Activated T-cell treated with anti-CD3 and anti-CD28 coated beads for 48 hours (primary cell): ENCODE measurements at places on chromosomes 5 and 9.

DNA sequence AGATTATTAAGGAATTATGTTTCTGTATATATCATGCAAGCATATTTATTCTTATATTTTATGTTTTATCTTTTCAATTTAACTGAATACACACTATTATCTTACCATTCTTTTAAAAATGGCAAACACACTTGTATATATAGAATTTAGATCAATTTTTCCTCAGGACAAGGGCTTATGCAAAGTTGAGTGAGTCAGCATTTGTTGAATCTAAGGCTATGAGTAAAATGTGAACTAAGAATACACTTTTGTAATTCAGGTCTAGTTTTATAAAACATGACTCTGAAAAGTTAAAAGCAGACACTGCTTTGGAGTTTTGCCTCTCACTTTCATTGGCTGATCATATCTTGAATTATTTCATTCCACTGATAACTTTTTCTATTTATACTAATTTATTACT is 127.8 kb downstream of the FOCAD start:
- DNase-seq, result no peak

GRCh38 chr9:91802391-91802790 is 147.6 kb downstream of the ROR2 start:
- DNase-seq, result no peak

DNA sequence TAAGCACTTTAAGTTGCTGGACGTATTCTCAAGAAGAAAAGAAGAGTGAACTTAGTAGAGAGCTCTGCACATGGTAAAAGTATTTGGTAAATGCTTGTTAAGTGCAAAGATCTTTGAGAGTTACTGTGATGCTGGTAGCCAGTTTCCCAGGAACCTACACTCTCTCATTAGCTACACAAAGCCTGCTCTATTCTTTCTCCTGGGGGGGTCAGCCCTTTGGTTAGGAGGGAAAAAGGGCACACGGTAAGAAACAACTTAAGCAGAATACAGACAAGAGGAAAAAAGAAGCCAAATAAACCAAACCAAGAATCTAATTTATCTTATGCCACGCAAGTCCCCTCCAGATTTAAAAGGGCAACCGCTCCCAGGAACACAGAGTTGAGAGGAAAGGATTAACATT is 1100.1 kb upstream of the CDH10 start:
- DNase-seq, result no peak

- DNase-seq, result no peak
These were observed 117.8 kb downstream of the ERCC6L2 start for GRCh38 chr9:95993337-95993736.

GRCh38 chr9:133184971-133185370 is 21.3 kb upstream of the GBGT1 start:
- DNase-seq, result peak; percentile 30

DNA sequence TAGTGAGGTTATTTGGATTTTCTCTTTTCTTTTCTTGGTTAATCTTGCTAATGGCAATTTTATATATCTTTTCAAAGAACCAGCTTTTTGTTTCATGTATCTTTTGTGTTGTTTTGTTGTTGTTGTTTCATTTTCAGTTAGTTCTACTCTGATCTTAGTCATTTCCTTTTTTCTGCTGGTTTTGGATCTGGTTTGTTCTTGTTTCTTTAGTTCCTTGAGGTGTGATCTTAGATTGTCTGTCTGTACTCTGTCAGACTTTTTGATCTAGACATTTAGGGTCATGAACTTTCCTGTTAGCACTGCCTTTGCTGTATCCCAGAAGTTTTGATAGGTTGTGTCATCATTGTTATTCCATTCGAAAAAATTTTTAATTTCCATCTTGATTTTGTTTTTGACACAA is 399.7 kb downstream of the TLE1 start:
- no peak for DNase-seq

DNA sequence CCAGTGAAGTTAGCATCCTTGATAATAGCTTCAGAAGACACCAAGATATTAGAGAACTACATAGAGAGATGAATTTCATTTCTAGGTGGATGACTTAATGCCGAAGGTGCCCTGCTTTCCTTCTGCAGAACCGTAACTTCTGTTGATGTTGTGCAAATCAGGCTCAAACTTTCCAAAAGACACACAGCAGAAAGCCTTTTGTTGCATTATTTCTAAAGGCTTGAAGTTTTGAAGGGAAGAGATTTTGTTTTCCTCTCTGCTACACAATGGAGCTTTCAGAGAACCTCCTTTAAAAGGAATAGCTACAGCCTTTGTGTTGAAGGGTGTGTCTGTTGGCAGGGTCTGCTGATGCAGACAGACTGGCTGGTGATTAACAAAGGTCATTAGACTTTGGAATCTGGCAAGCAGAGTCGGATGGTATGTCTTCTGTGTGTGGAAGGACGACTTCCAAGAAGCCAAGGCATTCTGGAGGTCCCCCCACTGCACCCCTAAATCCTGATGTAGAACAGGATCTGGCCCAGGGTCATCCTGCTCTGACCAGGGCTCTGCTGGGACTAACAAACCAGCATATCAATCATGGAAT is 57.8 kb downstream of the ZNF462 start:
- DNase-seq, result no peak

DNA sequence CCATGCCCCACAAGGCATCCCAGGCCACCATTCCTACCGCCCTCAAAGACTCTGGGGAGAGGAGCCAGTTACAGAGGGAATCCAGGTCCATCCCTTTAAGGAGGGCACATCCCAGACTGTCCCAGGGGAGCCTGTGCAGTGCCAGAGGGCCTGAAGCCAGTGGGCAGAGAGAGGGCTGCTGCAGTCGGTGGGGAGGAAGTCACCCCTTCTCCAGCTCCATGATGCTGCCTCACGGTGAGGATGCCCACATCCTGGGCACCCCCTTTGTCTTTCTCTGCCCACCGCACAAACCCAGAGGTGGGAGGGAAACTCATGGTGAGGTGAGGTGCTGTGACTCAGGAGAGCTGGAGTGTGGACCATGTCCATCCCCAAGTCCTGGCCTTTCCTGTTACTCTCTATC is 26.2 kb upstream of the ANKRD33B start:
- no peak for DNase-seq

DNA sequence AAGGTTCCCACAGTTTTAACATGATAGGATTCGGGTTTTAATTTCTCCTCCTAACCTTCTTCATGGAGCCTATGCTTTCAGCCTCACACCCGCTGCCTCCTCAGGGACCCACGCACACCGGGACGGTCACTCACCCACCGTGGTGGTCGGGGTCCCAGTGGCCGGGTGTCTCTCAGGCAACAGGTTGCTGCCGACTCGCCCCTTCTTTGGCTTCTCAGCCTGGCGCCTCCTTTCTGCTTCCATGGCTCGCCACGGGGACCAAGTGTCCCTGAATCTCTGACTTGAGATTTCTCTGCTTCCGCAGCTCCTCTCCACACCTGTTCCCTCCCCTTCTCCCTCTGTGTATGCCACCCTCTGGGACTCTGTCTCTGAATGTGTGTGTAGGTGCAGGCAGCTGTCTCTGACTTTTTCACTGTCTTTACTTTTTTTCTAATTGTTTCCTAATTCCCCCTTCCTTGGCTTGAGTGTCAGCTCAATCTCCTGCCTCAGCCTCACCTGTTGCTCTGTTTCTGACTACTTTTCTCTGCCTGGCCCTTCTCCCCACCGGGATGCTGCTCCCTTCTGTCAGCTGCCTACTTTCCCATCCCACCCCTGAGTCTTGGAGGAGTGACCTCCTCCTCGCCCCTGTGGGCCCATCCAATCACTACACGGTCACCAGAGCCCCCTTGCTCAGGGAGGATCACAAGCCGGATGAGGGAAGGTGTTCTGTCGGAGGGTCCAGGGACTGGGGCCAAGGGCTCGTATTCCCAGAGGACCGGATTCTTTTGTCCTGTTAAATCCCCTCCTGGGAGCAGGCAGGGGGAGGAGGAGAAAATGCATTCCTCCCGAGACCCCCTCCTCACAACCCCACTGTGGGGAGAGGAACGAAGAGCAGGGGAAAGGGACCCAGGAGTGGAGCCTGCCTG is at the start of gene PROP1:
PROP1 (minus strand) TSS at position 552 of the 905 bp plus-strand sequence; CDS start at position 243, 309 bp downstream.
- DNase-seq, result no peak

- no peak for DNase-seq
These were observed 87.3 kb upstream of the GNAQ start for GRCh38 chr9:78118742-78119473.
